Fibroblast of gingiva (primary cell): ENCODE measurements at places on chromosomes 5 and 9.

- peak; percentile 53 for DNase-seq
Observed at GRCh38 chr9:71681708-71682272, 86.5 kb downstream of the CEMIP2 start.

GRCh38 chr9:77907585-77907984 is 124.0 kb downstream of the GNAQ start:
- DNase-seq = no peak

GRCh38 chr5:109105631-109106267 is 304.0 kb downstream of the PJA2 start:
- DNase-seq = peak; percentile 91

GRCh38 chr9:96859461-96860198 is 5.3 kb upstream of the ZNF782 start:
- peak; percentile 21 for DNase-seq

DNA sequence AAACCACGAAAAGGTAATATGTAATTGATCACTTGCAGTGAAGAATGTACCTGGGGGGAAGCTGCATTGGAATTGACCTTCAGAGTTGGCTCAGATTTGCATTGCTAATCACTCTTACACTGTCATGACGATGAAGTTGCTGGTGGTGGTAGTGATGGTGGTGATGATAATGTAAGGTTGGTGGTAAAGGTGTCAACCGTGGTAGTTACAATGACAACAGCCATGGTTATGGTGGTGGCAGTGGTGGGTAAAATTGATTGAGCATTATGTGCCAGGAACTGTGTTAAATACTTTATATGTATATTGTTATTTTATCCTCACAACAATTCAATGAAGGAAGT is 282.4 kb downstream of the NR3C1 start:
- no peak for DNase-seq

- no peak for DNase-seq
Observed at GRCh38 chr5:14181299-14181968, 38.3 kb downstream of the TRIO start.

DNA sequence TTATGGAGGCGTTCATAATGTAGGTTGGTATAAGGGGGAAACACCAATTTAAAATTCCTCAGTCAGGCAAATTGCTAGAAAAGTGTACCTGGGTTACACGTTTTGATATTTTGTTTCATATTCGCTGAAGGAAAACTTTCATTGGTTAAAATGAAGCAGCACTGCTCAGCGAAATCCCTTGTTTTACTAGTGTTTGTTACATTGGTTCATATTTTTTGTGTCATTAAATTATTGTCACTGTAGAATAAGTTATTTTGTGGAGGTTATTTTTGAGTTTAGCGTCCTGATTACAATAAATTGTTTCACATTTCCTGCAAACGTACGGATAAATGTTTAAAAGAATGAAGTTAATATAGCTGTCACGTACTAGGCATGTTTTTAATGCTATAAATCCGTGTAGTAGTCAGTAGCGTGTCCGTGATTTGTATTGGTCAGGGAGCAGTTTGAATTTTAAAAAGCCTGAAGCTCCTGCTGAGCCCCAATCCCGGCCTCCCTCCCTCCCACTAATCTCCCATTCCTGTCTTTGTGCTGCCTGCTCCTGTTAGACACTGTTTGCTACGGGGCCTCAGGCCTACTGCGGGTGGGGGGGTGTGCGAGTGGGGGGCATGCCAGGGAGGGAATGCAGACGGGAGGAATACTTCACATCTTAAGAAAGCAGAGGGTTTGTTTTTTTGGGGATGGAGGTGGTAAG is 2.0 kb downstream of the NIPBL start:
- no peak for DNase-seq

- no peak for DNase-seq
Observed at GRCh38 chr9:69658987-69659675, 13.0 kb downstream of the APBA1 start.

DNA sequence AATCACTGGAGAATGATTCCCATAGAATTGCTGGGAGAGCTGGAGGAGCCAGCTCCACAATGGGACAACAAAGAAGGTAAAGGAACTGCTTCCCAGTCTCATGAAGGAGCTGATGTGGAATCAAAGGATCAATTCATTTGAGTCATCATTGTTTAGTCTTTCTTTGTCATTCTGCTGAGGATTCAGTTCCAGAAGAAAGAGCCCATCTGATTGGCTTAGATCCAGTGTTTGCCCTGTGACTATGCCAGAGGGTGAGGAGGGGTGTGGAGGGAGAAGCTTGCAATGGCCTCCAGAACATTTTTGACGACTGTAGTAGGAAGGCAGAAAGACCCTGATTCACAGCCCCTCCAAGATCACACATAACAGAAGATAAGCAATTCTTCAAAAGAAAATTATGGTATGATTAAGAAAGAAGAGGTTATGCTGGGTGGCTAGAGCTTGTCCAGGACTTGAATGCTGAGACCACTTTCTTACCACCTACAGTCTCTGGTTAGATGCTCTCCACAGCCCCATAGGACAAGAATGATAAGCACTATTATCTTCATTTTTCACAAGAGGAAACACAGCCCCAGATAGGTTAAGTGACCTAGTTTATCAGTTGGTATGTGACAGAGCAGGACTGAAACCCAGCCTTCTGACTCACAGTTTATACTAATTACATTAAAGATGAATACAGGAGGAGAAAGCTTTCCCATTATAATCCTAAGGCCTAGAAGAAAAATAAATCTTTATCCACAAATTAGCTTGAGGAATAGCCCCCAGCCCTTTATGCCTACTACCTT is 363.1 kb downstream of the PRELID2 start:
- no peak for DNase-seq

DNA sequence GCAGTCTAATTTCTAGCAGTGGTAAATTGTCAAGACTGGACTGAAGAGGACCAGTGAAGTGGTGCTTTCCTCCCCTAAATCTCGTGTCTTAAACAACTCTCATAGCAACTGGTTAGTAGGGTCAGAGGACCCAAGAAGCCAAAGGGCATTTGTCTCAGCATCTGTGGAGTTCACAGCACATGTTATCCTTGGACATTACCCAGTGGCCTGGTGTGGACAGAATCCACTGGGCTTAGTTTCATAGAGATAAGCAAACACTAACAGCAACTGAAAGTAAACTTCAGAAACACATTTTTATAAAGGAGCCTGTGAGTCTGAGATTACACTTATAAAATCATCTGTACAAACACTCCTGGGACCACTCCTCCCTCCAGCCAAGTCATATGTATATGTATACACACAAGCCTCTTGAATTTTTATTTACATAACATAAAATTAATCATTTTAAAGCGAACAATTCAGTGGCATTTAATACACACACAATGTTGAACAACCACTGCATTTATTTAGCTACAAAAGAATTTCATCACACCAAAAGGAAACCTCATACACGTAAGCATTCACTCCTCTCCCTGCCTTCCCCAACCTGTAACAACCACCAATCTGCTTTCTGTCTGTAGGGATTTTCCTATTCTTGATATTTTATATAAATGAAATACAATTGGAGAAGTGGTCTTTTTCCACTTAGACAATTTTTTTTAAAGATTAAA is 457.8 kb downstream of the RASEF start:
- DNase-seq = peak; percentile 9

DNA sequence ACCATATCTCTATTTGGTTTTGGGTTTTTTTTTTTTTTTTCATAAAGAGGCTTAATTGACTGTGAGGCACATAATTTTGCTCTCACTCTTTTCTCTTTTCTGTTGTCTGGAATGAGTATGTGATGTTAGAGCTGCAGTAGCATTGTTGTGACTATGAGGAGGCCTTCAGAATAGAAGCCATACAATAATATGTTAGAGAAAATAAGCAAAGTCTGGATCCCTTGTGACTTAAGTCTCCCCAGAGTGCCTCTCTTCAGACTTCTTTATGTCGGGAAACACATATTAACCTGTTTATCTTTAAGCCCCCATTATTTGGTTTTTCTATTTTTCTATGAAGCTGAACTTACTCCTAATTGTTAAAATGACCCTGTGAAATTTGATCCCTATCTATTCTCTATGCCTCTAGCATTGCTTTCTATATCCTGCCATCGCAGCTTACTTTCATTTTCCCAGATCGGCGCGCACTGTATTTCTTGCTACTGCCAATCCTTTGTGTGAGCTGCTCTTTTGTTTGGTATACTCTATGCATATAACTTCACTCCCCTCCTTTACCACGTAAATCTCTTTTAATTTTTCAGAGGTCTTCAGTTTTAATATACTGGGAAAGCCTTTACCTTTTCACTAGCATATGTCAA is 372.5 kb upstream of the KCNN2 start:
- no peak for DNase-seq

- peak; percentile 38 for DNase-seq
Observed at GRCh38 chr5:115573133-115573532, 28.6 kb upstream of the FEM1C start.

- DNase-seq = no peak
Observed at GRCh38 chr5:117475919-117476318, 901.3 kb upstream of the SEMA6A start.

DNA sequence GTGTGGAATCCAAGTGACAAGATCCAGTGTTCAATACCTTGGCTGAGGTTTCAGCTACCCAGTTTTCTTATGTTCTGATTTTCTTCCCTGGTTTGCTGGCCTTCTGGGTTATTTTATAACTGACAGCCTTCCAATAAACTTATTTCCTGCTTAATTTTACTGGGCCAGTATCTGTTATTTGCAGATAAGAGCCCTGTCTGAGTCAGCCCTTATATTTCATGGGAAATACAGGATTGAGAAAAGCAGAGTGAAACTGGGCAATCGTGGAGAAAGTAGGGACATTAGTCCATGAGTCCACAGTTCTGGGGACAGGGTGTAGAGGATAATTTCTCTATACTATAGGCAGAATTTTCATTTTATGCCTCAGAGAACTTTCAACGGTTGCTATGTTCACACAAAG is 32.3 kb downstream of the TMEM167A start:
- no peak for DNase-seq

GRCh38 chr5:14627270-14627669 is 37.2 kb upstream of the OTULIN start:
- DNase-seq = no peak

DNA sequence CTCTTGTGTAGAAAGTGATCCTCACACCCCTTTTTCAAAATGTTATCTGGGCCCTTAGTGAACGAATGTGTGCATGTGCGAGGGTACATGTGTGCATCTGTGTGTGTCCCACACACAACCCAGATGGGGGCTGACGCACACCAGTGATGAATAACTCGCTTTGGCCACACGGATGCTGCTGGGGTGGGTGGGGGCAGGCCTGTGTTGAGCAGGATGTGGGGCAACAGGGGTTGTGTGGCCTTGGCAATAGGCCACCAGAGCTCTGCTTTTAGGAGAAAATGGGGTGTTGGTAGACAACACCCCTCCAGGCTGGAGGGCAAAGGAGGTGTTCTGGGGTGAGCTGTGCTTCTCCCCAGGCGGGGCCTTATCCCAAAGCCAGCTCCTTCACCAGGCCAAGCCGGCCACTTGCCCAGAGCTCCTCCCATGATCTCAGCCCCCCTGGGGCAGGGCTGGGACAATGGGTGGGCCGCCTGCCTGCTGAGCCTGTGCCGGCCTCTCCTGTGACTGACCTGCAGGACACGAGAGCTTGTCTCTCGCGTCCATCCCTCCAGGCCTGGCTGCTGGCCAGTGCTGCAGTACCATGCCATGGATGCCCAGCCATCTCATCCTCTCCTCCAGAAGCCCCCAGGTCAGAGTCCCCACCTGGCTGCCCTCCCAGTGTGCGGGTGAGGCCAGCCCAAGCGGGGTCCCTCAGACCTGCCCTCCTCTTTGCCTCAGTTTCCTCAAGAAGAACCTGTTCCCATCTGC is 1.7 kb downstream of the DBN1 start:
- DNase-seq = peak; percentile 42

DNA sequence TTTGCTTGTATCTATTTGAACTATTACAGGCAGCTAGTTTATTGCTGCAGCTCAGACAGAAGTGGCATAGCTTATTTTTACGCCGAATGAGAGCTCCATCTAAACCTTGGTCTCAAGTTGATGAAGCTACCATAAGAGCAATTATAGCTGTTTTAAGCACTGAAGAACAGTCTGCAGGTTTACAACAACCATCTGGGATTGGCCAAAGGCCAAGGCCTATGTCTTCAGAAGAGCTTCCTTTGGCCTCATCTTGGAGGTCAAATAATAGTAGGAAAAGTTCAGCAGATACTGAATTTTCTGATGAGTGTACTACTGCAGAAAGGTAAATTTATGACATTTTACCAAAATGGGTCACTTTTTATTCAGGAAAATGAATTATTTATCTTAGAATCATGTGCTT is 67.9 kb downstream of the YTHDC2 start:
- DNase-seq = no peak

DNA sequence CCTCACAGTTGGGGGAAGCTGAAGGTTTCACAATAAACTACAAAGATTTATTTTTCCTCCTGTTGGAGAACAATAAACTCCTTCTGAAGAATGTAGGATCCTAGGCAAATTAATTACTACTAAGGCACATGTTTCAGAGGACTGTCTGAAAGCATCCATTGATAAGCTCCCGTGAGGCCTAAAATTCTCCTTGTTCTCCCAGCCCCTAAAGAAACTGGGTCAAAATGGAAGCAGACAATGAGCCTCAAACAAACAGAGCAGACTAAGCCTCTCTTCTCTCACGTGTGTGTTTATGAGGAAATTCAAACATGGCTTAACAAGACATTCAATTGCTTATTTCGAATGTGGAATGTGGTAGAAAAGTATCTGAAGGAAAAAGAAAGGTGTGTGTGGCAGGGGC is 249.0 kb downstream of the GLIS3 start:
- no peak for DNase-seq

DNA sequence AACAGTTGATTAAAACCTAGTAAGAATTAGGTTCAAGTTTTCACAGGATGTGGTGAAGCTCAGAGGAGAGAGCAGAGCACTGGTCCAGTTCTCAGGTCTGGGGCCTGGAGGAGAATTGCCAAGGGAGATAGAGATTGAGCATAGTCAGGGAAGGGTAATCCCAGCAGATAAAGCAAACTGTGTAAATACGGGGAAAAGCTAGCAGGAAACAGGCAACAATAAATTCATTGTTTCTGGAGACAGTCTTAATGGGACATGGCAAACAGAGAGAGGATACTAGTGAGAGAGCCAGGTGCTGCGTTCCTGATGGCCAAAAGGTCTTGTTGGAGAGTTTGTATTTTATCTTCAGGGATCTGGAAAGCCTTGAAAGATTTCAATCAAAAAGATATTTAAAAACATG is 333.0 kb downstream of the PDE4D start:
- DNase-seq = no peak

GRCh38 chr5:135347392-135347791 is 51.6 kb downstream of the MACROH2A1 start:
- no peak for DNase-seq

- no peak for DNase-seq
Observed at GRCh38 chr5:172028167-172028566, 21.7 kb upstream of the FBXW11 start.

- DNase-seq = no peak
Observed at GRCh38 chr9:78468231-78468630, 171.3 kb downstream of the PSAT1 start.

DNA sequence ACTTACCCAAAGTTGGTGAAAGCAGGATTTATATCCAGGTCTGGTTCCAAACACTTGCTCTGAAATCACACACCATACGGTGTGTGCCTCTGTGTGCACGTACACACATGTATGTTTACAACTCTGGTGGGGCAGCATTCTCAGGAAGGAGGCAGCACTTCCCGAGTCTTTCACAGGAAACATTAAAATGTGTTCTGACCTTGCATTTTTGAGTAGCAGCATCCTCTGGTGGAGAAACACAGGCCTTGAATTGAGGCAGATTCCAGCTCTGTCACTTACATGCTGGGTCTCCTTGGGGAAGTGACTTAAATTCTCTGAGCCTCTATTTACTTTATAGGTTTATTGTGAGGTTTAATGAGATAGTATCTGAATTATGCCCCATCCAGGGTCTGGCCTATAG is 126.4 kb downstream of the RGS3 start:
- DNase-seq = peak; percentile 54
